ENCODE measurements at places on chromosomes 11 and 22.

GRCh38 chr11:18221274-18221876 is 15.2 kb downstream of the SAA4 start:
- no peak for DNase-seq

GRCh38 chr11:58259983-58260382 is 8.1 kb downstream of the OR10W1 start:
- DNase-seq = no peak

- DNase-seq = peak; percentile 49
Observed at GRCh38 chr11:93652161-93652597, 9.3 kb upstream of the CEP295 start.

GRCh38 chr11:131734871-131735270 is 364.5 kb downstream of the NTM start:
- no peak for DNase-seq

GRCh38 chr11:48019595-48019994 is 39.2 kb downstream of the PTPRJ start:
- DNase-seq = no peak

DNA sequence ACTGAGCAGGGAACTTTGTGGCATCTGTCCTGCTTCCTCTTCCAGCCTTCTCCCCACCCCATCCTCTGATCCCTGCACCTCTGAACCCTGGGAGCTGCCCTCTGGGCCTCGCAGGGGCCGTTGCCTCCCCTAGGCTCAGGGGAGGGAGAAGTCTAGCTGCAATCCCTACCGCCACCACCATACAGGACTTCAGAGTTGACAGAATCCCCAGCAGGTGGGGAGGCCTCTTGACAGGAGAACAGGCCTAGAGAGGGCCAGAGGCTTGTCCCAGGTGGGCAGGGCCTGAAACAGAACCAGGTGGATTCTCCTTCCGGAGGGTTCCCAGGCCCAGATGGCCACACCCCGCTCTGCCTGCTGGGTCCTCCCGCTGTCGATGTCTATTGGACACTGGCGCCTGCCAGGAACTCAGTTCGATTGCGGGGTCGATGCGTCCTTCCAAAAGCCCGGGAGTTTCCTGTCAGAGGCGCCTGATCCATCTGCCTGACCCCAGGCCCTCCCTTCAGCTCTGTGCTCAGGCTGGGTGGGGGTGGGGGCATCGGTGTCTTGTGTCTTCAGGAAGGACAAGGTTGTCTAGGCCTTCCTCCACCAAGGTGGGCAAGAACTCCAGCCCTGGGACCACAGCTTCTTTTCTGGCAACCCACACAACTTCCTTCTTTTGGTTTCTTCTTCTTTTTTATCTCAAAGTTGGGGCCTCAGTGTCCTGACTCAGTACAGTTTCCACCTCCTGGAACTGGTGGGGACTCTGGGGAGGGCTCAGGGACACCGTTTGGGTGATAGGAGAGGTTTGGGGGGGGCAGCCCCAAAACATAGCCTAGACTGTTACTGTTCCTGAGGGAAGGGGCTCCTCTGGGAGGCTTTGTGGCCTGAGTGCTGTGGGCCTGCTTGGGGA is 6.4 kb downstream of the STARD10 start:
- no peak for DNase-seq

GRCh38 chr11:104490182-104490581 is 326.2 kb upstream of the PDGFD start:
- DNase-seq = no peak

GRCh38 chr11:8740129-8740528 is 57.5 kb downstream of the RPL27A start:
- DNase-seq = no peak

- no peak for DNase-seq
Observed at GRCh38 chr22:23544852-23545251, 35.2 kb downstream of the IGLL1 start.

DNA sequence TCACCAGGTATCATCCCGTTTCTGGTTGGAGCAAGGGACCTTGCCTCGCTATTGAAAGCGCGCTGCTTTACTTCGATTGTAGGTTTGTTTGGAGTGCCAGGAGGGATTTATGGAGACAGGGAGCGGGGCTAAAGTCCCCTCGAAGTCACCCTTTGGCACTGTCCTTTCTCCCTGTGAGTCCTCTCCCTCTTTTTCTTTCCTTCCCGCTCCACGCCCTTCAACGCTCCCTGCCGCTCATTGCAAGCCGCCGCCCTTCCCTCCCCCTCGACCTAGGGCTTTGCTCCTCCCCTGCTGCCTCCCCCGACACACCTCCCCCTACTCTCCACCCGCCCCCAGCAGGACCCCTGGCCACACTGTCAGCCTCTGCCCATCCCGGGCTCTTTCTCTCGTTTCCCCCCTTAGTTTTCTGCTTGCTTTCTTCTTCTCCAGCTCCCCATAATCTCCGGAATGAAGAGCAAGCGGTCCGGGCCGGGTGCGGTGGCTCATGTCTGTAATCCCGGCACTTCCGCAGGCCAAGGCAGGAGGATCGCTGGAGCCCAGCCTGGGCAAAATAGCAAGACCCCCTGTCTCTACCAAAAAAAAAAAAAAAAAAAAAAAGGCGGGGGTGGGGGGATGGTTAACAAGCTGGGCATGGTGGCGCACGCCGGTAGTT is 41.0 kb downstream of the AHNAK start:
- no peak for DNase-seq

DNA sequence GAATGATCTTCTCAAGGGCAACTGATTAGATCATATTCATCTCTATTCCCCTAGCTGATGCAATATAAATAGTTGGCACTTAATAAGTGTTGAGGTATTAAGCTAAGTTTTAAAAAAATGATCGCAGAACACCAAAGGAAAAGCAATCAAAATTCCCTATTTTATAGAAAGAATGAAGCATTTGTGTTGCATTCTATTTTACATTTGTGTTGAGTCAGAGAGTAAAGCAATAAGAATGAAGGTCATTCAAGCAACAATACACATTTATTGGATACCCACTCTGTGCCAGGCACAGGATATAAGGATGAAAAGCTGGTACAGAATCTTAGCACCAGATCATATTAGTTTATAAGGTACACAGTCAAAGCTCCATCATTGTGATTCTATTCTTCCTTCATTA is 686.4 kb upstream of the CCDC90B start:
- DNase-seq = no peak

- peak; percentile 98 for DNase-seq
Observed at GRCh38 chr11:96155627-96156378, 187.2 kb downstream of the MAML2 start.

DNA sequence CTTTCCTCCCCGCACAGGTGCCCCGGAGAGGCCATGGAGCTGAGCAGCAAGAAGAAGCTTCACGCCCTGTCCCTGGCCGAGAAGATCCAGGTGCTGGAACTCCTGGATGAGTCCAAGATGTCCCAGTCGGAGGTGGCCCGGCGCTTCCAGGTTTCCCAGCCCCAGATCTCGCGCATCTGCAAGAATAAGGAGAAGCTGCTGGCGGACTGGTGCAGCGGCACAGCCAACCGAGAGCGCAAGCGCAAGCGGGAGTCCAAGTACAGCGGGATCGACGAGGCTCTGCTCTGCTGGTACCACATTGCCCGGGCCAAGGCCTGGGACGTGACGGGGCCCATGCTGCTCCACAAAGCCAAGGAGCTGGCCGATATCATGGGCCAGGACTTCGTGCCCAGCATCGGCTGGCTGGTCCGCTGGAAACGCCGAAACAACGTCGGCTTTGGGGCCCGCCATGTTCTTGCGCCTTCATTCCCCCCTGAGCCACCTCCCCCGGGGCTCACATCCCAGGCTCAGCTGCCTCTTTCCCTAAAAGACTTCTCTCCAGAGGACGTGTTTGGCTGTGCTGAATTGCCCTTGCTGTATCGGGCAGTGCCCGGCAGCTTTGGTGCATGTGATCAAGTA is 1.3 kb downstream of the TIGD3 start:
- peak; percentile 34 for DNase-seq

- no peak for DNase-seq
Observed at GRCh38 chr22:41411021-41411851, 29.5 kb downstream of the TEF start.

DNA sequence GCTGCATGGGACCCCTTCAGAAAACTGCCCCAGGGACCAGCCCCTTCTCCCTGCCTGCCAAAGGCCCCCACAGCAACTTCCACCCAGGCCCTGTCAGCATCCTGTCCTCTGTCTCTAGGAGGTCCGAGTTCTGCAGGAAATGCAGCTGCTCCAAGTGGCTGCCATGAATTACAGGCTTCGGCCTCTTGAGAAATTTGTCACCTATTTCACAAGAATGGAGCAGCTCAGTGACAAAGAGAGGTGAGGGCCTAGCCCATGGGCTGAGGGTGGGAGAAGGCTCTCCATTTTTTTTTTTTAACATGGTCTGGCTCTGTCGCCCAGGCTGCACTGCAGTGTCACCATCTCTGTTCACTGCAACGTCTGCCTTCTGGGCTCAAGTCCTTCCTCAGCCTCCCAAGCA is 7.3 kb downstream of the RGL4 start:
- DNase-seq = no peak

DNA sequence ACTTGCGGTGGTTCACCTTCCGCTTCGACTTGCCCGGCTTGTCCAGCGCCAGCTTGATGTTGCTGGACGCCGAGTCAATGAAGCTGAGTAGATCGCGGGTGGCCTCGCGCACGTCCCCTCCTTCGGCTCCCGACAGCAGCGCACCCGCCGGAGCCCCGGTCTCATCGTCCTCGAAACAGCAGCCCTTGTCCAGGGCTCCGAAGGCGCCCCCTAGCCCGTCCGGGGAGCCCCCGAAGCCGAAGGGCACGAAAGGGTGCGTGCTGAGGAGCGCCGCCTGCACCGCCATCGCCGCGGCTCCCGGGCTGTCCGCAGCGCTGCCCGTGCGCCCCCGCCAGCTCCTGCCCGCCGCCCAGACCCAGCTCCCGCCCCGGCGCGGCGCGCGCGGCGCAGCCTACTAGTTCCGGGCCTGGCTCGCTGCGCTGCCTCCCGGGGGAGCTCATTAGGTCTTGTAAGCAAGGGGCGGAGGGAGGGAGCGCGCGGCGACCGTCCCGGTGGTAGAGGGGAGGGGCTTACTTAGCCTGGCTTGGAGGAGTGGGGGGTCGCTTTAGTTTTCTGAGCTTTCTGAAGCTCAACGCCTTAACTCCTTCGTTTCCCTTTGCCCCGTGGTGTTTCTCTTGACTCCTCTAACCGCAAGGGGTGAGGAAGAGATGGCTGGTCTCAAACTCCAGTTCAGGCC is at the start of gene FAM181B:
Gene FAM181B (minus strand): TSS at position 421 of the 676 bp plus-strand sequence. CDS start 135 bp downstream, at position 286.
- DNase-seq = peak; percentile 35

- peak; percentile 74 for DNase-seq
Observed at GRCh38 chr22:45686836-45687235, 15.2 kb downstream of the ATXN10 start.

- no peak for DNase-seq
Observed at GRCh38 chr22:19730198-19730597, 6.9 kb downstream of the GP1BB start.

DNA sequence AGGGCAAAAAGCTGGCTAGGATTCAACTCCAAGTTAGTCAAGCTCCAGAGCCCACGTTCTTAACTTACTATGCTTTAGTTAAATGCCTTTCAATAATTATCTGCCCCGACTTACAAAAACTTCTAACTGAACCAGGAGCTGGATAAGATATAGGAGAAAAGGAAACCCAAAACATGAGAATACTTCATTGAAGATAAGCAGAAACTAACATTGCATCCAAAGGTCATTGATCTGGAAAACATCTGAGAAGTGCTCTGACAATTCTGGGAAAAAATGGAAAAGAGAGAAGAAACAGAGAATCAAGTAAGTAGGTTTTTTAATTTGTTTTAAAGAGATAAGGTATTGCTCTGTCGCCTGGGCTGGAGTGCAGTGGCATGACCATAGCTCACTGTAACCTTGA is 27.2 kb downstream of the ACAT1 start:
- DNase-seq = no peak

DNA sequence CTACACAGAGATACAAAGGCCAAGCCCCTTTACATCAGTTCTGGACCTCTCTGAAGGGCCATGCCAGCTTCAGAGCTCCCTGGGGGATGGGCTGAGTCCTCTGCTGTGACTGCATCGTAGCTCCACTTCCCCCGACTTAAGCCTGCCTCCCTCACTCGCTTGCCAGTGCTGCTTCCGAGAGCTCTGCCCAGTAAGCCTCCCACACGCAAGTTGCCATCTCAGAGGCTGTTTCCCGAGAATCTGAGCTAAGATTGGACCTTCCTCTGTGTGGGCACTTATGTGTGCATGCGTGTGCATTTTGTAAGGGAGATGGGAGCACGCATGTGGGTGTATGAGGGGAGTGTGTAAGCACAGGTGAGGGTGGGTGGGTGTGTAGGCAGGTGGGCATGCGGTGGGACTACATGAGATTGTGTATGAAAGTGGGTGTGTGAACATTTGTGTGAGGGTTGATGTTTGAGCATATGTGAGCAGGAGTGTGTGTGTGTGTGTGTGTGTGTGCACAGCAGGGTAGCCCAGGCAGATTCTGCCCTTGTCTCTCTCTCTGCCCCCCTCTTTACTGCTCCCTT is 163.0 kb upstream of the SYT13 start:
- DNase-seq = no peak

DNA sequence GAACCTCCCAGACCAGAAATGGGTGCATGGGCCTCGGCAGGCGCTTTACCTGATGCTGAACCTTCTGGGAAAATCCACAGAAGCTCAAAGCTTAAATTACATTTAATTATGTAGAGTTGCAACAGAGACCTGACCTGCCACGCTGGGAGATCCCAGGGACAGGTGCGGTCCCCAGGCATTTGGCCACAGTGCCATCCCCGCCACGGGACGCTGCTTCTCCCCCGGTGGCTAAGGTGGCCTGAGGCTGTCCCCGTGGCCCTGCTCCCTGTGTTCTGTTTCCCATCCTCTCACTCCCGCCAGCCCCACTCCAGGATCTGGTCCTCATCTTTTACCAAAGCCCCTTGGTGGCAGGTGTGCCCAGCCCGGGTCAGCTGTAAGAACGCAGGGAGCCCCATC is 39.6 kb downstream of the GRAMD4 start:
- no peak for DNase-seq

DNA sequence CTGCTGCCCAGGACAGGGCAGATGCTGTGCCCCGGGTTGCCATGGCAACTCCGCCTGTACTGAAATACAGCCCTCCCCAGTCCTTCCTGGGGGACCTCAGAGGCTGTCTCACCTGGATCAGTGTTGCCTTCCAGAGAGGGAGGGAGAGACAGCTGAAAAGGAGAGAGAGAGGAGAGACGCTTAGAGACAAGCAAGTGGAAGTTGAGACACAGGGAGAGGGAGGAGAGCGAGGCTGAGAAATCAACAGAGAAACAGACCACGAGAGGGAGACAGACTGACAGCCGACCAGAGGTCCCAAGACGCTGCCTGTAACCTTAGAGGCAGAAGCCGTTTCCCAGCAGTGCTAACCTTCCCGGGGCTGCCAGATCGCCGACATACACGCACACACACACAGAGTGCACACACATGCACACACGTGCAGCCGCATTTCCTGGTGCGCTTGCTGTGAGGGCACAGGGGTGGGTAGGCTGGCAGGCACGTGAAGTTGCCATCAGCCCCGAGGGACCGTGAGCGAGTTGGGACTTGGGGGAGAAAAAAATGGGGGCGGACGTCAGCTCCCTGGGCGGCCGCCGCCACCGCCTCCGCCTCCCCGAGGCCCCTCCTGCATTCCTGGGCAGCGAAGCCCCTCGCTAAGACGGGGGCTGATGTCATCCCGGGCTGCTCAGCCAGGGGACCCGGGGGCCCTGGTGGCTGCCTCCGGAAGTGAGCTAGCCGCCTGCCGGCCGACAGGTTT is 88.6 kb upstream of the CRYBB3 start:
- peak; percentile 77 for DNase-seq
